ENCODE measurements at places on chromosomes 5 and 9.
A peak's percentile ranks its signal among the peaks of the same experiment; 100 is the strongest.

- DNase-seq: no peak
Measured at GRCh38 chr9:14526504-14526903, 166.7 kb downstream of the ZDHHC21 start.

GRCh38 chr5:53381-54174 is 38.4 kb upstream of the PLEKHG4B start:
- no peak for DNase-seq

DNA sequence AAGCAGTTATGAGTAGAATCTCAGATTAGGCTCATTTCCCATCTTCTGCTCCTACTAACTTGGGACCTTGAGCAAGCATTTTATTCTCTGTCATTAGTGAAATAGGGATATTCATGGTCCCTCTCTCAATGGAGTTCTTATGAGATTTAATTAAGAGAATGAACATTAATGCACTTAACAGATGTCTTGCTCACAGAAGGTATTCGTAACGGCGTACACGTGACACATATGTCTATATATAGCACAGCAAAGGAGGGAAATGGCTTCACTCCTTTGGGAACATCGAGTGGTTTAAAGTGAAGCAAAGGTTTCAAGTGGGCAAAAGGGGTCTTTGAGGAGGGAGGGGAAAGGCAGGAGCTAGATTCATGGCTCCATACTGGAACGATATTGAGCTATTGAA is 24.6 kb downstream of the KDM4C start:
- DNase-seq: no peak

GRCh38 chr5:142134331-142135010 is 25.9 kb downstream of the NDFIP1 start:
- no peak for DNase-seq

- no peak for DNase-seq
Measured at GRCh38 chr9:134486596-134486995, 155.0 kb upstream of the COL5A1 start.

- no peak for DNase-seq
Measured at GRCh38 chr9:89474939-89475338, 23.0 kb downstream of the SEMA4D start.

DNA sequence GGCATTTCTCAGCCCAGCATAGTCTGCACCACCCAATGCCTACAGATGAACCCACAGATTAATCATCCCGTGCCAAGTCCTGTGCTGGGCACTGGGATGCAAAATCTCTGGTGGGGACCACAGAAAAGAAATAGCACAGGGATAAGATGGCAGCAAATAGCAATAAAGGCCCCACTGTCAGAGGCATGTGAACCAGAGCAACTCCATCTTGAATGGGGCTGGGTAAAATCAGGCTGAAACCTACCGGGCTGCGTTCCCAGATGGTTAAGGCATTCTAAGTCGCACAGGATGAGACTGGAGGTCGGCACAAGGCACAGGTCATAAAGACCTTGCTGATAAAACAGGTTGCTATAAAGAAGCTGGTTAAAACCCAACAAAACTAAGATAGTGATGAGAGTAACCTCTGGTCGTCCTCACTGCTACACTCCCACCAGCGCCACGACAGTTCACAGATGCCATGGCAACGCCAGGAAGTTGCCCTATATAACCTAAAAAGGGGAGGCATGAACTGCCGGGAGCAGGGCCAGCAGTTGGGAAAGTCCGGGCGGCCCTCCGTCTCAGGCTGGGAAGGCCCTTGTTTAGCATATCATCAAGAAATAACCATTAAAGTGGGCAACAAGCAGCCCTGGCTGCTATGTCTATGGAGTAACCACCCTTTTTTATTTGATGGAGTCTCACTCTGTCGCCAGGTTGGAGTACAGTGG is 65.2 kb downstream of the C9orf50 start:
- no peak for DNase-seq

- no peak for DNase-seq
Measured at GRCh38 chr5:151474799-151475198, 27.4 kb downstream of the SLC36A1 start.

DNA sequence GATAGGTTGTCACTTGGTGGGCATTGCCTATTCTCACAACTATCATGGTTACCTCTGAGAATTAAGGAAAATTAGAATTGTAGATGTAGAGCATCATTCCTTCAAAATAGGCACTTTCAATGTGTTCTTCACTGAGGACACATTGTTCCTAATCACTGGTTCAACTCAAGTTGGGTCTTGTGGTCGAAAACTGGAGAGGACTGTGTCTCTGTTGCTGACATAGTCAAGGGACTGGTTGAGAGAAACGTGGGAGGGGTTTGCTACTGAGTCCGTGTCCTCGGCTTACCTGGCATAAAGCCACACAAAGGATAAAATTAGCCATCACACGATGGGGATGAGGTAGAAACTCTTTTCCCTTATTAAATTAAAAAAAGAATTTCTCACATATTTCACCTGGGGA is 205.9 kb upstream of the CD180 start:
- DNase-seq: no peak

GRCh38 chr9:13598738-13599137 is 319.2 kb upstream of the MPDZ start:
- DNase-seq: no peak

- DNase-seq: no peak
Measured at GRCh38 chr9:120324996-120325642, 254.8 kb downstream of the CDK5RAP2 start.

GRCh38 chr5:177116631-177117373 is 16.8 kb upstream of the NSD1 start:
- no peak for DNase-seq

GRCh38 chr5:136230176-136230575 is 37.2 kb upstream of the SMIM32 start:
- DNase-seq: no peak

DNA sequence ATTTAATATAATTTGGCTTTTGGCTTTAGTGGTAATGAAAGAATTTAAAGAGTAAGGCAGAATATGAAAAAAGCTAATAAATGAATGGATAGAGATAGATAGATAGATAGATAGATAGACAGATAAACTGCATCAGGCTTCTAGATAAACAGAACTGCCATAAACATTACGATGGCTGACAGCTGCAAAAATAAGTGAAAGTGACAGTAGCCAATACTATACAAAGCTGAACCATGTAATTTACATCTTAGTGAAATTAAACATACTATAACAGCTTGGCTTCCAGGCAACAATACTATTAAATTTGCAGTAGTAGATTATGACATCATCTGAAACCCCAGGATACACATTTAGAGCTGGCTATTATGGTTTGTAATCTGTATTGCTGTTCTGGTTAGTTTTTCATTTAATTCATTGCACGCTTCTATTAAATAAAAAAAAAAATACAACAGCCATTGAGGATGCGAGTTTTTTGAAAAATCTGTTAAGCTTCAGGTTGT is 1354.8 kb downstream of the PTPRD start:
- no peak for DNase-seq

DNA sequence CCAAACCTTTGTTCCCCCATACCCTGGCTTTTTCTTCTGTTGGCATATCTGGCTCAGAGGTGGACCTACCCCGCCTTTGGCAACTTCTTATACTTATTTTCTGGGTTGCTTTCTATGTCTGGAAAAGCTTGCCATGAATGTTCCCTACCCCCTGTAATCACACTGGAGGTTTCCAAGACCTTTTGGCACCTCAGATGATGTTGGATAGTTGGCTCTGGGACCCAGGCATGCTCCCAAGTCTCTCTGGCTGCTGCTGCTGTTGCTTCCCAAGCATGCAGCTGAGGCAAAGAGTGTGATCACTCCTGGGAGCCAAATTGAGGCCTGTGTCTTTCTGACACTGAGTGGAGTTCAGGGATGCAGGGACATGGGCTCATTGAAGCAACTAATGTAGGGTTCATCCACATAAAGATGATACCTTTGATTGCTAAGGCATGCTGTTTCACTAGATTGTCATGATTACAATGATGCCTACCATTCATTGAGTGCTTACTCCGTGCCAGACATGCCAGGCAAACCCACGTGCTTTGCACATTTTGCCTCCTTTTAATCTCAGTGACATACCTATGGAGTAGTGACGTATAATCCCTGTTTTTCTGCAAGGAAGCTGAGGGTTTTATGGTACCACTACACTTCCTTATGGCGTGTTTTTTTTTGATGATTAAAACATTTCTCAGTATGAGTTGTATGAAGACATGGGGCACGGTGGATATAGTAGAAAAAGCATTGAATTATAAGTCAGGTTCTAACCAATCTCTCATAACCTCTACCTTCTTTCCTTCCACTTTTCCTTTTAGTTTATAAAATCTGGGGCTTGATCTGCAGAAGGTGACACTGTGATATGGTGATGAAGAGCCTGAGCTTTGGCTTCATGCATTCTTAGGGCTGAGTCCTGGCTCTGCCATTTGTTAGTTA is 73.1 kb downstream of the ARHGAP26 start:
- no peak for DNase-seq

DNA sequence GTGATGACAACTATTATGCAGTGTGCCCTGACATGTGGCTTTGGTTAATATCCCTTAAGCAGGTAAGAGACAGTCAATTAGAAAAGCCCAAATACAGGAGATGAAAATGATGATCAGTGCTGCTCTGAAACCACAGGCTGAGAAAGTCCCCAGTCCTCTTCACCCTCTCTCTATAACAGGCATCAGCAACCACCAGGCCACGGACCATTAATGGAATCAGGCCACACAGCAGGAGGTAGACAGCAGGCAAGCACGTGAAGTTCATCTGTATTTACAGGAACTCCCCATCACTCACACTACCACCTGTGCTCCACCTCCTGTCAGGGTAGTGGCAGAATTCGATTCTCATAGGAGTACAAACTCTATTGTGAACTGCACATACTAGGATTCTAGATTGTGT is 591.6 kb upstream of the CYLC2 start:
- no peak for DNase-seq

DNA sequence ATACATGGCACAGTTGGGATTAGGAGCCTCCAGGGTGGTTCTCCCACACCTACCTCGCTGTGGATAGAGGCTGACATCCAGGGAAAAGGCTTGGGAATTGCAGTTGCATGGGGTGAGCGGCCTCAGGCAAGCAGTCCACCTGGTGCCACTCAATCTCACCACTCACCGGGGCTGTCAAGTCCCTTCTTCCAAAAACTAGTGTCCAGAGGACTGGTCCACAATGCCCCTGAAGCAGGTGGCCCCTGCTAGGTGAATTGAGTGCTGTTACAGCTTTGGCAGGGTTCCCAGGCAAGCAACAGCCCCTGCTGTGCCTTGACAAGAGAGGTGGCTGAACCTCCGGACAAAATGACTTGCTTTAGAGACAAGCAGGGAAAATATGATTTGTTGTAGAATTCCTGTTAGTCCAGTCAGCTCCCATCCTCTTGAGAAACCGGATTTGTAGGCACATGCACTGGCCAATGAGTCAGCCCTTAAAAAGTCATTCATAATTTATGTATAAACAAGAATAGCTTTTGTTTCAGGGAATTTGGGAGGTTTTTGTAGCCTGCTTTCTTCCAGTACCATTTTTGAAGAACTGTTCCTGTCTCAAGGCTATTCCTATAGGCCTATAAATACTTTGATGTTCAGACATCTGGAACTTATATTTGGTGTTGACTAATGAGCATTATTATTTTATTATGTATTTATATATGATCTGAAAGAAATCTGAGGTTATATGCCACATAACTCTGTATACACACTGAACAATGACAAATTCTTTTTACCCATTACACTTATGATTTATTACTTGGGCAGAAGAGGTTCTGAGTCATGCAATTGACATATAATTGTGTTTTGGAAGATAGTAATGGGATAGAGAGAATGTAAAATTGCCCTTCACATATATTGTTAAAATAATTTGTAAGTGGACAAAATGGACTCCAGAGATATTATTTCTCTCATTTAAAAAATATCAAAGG is 411.1 kb downstream of the ACTL7B start:
- DNase-seq: peak; percentile 95

- DNase-seq: no peak
Measured at GRCh38 chr5:26872337-26872736, 166.0 kb downstream of the CDH9 start.

DNA sequence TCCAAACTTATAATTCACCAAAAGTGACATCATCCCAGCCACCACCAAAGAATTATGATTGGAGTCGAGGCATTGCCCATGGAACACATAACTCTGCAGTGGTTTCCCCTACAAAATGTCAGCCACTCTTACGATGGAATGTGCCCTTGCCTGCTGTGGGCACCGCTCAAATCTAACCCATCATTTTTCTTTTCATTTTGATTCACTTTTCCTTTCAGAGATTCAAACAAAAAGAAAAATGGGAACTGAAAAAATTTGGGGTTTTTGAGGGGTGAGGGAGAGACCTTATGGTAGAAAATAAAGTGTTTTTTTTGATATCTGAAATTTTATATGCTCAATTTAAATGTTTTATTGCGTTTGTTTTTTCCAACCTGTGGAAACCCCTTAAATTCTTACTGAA is 28.1 kb downstream of the SMARCA2 start:
- no peak for DNase-seq

DNA sequence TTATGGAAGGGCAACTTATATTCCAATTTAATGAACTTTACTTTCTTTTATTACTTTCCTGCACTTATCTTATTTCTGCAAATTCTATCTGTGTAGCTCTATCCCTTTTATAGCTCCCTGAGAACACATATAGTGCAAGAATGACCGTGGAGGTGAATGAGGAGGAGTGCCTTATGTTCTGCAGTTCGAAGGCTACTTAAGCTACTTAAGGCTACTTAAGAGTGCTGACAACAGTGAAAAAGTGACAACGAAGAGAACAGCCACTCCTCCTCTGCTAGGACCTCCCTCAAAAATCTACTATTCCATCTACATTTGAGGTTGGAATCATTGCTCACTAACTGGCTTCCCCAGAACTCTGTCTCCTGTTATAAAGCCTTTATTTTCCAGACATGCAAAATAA is 1365.7 kb upstream of the C9orf72 start:
- DNase-seq: no peak

DNA sequence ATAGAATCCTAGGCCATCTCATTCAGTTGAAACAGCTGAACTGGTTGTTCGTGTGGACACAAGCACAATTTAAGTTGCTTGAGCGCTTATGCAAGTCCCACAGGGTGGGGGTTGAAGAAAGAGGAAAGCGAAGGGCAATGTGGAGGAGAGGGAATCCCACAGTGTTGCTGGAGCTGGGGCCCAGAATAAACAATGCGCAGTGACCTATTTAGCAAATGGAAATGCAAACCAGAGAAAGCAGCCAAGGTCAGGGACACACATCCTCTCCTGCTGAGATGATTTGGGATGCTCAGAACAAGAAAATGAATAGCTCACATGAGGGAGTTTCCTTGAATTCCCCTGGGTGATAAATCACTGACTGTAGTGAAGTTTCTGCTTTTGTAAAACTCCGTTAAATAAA is 838.3 kb downstream of the TLE4 start:
- no peak for DNase-seq

- DNase-seq: no peak
Measured at GRCh38 chr9:128233817-128234406, 30.7 kb downstream of the DNM1 start.

- no peak for DNase-seq
Measured at GRCh38 chr9:136972335-136972734, 5.0 kb upstream of the PTGDS start.

DNA sequence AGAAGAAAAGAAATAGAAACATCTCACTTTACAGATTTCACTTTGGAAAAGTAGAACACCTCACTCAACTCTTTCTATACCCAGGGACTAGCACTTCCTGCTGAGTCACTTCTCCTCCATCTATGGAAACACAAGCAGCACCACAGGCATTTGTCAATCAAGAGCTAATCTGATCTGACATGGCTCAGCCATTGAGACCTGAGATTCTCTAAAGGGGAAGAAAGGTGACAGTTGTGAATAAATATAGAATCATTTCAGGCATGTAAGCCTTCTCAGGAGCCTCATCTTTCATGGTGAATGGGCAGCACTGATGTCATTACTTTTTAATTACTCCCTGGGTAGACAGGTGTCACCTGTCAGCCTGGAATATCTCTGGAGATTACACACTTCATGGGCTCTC is 559.8 kb downstream of the HINT1 start:
- peak; percentile 61 for DNase-seq

- DNase-seq: no peak
Measured at GRCh38 chr5:61167382-61167781, 5.1 kb upstream of the SMIM15 start.
